Activated naive CD4-positive, alpha-beta T cell treated with anti-CD3 and anti-CD28 coated beads, Interleukin-2, amount 50 U/mL, for 16 hours (primary cell): ENCODE measurements at places on chromosomes 11 and 22.

DNA sequence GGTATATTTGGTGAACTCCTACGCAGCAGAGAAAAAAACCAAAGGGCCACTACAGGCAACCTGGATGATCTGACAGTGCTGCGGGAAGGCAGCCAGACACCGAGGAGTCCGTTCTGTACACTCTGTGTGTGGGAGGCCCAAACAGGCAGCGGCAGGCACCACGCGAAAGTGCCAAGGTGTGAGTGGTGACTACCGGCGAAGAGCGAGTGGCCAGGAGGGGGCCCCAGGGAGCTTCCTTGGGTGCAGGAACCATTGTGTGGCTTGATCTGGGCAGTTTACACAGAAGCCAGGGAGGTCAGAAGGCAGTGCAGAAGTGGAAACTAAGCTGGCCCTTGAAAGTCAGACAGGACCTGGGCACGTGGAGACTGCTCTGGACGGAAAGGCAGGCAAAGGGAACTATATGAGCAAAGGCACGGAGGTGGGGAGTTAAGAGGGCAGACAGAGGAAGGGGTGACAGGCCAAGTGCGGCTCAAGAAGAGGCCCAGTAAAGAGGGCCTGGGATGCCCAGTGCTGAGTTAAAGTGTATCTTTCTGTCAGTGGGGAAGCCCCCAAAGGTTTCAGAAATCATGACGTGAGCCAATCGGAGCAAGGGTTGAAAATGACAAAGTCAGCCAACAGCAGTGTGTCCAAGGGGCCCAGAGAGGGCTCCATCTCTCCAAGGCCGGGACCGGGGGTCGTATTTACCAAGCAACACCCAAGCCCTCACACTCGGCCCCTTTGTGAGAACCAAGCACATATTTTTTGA, 10.6 kb downstream of the TMEM184B start:
- DNase-seq = peak; percentile 30

GRCh38 chr11:8719211-8719649, 36.6 kb downstream of the RPL27A start:
- DNase-seq = no peak

GRCh38 chr11:77495526-77495925, 21.6 kb upstream of the PAK1 start:
- no peak for DNase-seq

- no peak for DNase-seq
Measured at GRCh38 chr11:109138196-109138595, 283.8 kb upstream of the C11orf87 start.

- DNase-seq = no peak
Measured at GRCh38 chr11:77967753-77968152, 26.7 kb downstream of the INTS4 start.

DNA sequence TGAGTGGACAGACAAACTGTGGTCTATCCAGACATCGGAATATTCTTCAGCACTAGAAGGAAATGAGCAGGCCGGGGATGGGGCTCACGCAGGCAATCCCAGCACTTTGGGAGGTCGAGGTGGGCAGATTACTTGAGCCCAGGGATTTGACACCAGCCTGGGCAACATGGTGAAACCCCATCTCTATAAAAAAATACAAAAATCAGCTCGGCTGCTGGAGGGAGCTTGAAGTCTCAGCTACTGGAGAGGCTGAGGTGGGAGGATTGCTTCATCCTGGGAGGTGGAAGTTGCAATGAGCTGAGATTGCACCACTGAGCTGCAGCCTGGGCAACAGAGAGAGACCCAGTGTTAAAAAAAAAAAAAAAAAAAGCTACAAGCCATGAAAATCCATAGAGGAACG, 8.0 kb upstream of the CTSD start:
- DNase-seq = no peak

- no peak for DNase-seq
Measured at GRCh38 chr22:19258371-19258770, 33.1 kb downstream of the CLTCL1 start.

DNA sequence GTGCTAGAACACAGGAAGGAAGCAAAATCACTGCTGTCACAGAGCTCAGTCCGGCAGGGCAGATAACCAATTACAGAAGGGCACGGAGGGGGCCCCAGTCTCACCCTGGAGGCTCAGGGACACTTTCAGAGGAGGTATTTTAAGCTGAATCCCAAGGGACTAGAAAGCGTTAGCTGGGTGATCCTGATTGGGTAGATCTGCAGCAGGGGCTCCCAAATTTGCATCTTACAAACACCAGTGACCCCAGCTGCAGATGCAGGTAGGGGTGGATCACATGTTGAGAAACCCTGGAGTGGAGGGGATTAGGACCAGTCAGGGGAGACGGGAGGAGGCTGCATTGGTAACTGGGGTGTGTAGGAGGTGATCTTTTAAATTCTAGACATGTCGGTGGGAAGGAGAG, 91.4 kb downstream of the CSNK2A3 start:
- no peak for DNase-seq

- no peak for DNase-seq
Measured at GRCh38 chr11:76610871-76611475, 59.6 kb downstream of the LRRC32 start.
